T-helper 22 cell (primary cell): ENCODE measurements at places on chromosomes 1 and 21.

DNA sequence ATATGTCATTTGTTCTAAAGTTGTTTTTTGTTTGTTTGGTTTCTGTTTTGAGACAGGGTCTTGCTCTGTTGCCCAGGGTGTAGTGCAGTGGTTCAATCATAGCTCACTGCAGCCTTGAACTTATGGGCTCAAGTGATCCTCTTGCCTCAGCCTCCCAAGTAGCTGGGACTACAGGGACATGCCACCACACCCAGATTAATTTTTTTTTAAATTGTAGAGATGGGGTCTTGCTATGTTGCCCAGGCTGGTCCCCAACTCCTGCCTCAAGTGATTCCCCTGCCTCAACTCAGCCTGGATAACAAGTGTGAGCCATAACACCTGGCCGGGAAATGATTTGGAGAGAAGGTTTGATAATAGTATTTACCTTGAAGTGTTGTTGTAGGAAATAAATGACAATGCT, 18.2 kb downstream of the NEXN start:
- DNase-seq = no peak

GRCh38 chr1:210586771-210587170, 258.1 kb downstream of the HHAT start:
- no peak for DNase-seq

DNA sequence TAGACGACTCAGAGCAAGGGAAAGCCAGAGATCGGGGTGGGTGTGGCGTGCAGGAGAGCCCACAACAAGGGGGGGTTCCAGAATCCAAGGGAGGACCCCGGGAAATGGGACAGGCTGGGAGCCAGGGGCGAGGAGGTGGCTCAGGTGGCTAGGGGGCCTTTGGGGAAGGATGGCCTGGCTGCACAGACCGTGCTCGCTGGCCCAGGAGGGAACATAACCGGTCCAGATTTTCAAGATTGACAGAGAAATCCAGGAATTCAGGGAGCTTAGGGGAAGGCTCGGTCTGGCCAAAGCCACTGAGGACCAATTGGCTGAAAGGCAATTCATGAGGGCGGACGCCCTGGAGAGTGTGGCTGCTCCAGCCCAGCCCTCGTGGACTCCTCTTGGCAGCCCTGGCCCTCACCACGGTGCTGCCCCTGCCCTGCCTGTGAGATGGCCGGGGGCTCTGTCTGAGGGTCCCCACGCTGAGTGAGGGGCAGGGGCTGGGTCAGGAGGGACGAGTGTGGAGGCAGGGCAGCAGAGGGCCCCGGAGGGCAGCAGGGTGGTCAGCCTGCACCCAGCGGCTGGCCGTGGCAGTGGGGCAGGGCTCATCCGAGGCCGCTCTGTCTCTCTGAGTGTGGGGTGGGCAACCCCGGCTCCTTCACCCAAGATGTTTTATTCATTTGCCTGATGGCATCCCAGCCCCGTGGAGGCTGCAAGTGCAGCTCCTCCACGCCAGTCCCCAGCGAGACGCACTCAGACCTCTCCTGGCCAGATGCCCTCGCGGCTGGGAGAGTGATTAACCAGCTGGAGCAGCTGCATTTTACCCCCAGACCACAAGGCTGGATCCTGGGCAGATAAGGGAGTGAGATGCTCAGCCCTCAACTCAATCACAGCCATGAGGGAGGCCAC, 5.6 kb upstream of the LRRC3 start:
- no peak for DNase-seq

DNA sequence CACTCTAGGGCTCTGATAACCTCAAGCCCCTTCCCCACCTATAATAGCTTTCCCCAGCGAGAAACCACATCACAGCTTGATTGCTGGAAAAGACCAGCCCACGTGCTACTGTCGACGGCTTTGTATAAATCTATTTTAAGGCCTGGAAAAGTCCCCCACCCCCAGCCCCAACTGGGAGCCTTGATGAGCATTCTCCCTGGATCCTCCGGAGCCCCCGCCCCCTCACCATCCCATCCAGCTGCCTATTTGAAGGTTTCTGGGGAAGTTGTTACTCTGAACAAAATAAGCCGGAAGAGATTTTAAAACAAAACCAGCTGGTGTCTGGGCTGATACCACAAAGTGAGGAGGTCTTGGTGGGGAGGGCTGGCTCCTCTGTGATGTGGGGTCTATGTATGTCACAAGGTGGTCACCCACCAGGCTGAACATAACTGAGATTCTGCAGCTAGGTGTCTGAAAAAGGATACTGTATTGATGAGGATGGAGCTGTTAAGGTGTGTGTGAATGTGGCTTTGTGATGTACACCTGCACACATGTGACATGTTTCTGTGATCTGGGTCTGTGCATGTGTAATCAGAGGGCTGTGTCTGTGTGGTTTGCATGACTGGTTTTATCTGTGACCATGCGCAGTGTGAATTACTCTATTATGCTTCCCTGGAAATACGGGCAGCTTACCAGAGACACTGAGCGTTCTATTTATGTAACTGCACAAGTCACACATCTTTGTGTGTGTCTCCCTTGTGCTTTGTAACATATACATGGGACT, 25.0 kb downstream of the RIMS3 start:
- no peak for DNase-seq

DNA sequence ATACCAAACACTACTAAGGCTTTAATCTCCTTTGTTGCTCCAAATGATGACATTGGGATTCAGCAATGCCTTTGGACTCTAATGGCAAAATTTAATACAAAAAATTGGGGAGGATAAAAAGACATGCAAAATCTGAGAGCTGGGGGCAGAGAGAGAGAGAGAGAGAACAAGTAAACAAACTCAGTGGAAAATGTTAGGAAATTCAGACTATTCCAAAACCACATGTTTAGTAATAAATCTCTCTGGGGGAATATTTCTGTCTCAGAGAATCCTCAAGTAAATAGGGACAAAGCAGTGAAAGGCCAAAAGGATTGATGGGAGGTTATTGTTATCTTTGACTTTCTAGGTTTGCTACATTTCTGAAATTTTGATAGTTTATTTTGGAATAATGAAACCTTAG, 65.7 kb downstream of the PLA2G4A start:
- no peak for DNase-seq

DNA sequence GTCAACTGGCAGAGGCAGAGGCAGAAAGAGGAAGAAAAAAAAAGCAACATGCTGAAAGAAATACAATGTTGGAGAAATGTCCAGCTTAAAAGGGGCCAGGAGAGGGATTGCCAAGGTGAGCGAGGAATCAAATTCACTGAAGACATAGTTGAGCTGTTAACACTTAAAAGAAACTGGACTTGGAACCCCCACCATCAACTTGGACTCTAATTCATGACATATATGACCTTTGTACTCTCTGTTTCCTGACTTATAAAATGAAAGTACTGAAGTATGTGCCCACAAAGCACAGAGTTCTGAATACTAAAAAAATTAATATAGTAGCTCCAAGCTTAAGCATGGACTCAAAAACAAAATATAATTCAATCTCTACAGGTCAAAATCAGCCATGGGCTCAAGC, 16.1 kb downstream of the PRR9 start:
- DNase-seq = no peak

GRCh38 chr1:1225238-1225845, 6.5 kb downstream of the SDF4 start:
- DNase-seq = no peak

- no peak for DNase-seq
Measured at GRCh38 chr1:116824631-116825206, 70.5 kb downstream of the CD2 start.

- DNase-seq = no peak
Measured at GRCh38 chr1:202578565-202578964, 131.7 kb downstream of the SYT2 start.

GRCh38 chr21:32311621-32312020, 13.0 kb downstream of the MRAP start:
- DNase-seq = no peak

- no peak for DNase-seq
Measured at GRCh38 chr1:6546326-6546725, 8.0 kb downstream of the NOL9 start.

- no peak for DNase-seq
Measured at GRCh38 chr1:5827516-5827915, 164.7 kb downstream of the NPHP4 start.

- no peak for DNase-seq
Measured at GRCh38 chr1:214205053-214205452, 75.9 kb upstream of the SMYD2 start.

DNA sequence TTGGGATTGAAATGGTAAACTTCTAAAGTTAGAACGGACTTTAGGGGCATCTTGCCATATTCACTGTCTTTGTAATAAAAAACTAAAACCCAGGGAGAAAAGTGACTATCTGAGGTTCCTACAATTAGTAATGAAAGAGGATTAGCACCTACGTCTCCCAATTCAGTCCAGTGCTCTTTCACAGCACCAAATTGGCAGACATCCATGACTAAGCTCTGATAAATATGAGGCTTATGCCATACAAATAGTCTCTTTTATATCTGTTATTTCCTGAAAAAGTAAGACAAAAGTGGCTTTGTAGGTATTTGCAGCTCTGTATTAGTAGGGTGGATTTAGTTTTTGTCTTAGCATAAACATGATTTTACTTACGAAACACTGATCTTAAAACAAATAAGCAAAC, 315.0 kb upstream of the NRIP1 start:
- no peak for DNase-seq

- DNase-seq = no peak
Measured at GRCh38 chr1:11940260-11940921, 5.9 kb downstream of the PLOD1 start.

GRCh38 chr1:202852163-202852904, 36.6 kb downstream of the RABIF start:
- DNase-seq = no peak

- DNase-seq = no peak
Measured at GRCh38 chr1:167776151-167776550, 54.4 kb downstream of the MPZL1 start.

GRCh38 chr1:47180603-47181094, 9.2 kb downstream of the PDZK1IP1 start:
- no peak for DNase-seq

DNA sequence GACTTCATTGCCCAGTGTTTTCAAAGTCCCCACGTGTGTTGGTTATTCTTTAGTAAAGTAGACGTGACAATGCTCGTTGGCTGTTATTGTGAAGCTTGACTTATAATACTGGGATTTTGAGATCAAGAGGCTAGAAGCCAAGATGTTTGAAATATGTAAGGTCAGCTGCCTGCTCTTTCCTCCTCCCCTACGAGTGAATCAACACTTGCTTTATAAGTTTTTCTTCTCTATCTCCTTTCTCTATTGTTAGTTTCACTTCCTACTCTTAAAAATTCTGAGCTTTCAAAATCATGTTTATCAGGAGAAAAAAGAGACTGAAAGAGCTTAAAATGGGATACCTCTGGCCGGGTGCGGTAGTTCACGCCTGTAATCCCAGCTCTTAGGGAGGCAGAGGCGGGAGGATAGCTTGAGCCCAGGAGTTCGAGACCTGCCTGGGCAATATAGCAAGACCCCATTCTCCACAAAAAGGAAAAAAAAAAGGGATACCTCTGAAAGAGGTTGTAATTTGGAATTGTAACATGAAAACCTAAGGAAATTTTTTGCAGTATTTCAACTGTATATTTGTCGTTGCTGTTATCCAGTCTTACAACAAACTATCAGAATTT, 72.0 kb downstream of the EPB41 start:
- DNase-seq = no peak

DNA sequence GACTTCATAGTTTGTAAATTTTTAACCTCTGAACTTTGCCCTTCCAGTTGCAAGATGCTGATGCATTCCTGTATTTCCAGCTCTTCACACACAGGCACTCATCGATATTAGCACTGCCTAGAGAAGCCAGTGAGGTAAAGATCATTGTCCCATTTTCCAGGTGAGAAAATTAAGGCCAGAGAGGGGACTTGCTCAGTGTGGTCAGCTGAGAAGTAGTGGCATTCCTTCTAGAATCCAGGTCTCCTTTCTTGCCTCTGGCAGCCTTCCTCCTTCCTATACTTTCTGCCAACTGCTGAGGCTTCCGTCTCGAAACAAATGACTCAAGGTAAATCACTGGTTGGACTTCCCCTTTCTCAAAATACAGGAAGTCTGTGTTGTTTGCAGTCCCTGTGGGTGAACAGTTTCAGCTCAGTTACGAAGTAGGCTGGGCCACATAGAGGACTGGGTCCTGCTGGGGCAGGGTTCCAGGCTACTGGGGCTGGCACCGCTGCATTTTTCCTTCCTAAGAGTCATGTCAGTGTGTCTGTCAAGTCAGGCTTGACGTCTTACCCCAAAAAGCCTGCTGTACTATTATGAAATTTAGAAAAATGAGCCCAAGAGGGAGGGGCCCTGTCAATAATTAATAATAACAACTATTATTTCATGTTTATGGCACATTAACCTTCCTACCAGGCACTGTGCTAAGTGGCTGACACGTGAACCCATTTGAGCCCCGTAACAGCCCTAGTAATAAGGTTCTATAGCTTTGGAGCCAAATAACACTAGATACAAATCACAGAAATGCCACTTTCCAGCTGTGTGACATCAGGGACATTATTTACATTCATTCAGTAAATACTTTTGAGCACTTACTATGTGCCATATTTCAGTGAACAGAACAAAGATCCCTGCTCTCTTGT, 16.6 kb upstream of the RNF19B start:
- DNase-seq = peak; percentile 61

DNA sequence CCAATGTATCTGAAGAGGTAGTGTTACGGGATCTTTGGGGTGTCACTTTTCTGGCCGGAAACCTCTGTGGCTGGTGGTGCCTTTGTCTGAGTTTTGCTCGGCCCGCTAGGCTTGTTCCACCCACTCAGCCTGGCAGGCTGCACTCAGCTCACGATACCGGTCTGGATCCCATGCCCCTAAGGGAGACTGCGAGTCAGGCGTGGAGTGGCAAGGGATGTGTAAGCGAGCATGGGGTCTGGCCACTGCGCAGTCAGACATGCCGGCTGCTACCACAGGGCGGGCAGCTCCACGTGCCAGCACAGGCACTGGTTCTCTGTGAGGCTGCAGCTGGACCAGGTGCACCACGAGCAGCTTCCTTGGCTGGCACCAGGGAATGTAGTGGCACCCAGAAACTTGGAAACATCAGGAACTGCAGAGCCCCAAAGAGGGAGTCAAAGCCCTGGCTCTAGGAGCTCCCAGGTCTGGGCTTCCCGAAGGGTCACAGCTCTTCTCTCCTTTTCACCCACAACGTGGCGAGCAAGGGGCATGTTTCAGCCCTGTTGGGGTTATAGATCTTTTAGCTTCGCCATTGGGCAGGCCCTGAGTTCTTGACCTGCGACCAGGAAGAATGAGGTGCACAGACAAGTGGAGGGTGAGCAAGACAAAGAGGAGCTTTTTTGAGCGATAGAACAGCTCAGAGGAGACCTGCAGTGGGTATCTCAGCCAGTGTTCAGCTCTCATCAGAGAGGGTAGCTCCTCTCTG, 23.8 kb upstream of the LRRC8C start:
- peak; percentile 58 for DNase-seq

GRCh38 chr1:6414443-6414844, 5.3 kb downstream of the HES2 start:
- no peak for DNase-seq

DNA sequence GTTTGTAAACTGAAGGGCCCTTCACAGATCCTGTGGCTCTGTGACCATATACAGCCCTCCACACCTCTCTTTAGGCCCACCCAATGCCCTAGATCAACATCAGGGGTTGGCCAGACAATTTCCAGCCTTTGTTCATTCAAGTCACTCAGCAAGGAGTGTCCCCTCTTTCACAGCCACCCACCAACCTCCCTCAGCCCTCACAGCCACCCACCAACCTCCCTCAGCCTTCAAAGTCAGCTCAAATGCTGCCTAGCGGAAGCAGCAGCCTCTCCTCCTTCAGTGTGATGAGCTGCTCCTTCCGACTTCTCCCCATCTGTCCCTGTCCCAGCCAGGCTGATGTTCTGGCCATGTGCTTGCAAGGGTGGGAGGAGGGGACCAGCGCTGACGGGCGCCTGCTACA, 71.4 kb downstream of the DMRTB1 start:
- DNase-seq = no peak

- DNase-seq = no peak
Measured at GRCh38 chr1:231058416-231059109, 18.5 kb upstream of the FAM89A start.

- no peak for DNase-seq
Measured at GRCh38 chr1:174017231-174017970, 4.8 kb downstream of the RC3H1 start.
